ENCODE measurements at places on chromosomes 2 and 18.

GRCh38 chr2:27306573-27307286, 1.5 kb downstream of the UCN start:
- DNase-seq = peak; percentile 47

- DNase-seq = peak; percentile 9
Measured at GRCh38 chr2:119809339-119810048, 49.8 kb downstream of the PTPN4 start.

DNA sequence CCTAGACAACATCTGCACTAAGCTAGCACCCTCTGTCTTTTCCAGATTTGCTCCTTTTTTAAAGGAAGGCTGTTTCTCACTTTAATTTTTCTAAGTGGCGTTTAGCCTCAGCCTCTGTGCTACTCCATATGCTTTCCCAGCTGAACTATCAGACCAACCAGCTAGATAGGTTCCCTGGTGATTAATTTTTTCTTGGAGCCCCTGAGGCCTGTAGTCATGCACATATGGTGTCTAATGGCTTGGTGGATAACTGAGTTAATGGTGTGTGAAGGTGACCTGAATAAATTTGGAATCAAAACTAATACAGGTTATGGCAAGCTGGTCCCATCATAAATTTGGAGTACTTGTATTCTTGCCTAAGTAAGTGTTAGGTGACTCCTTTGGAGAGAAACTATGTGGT, 135.5 kb downstream of the MGAT5 start:
- peak; percentile 83 for DNase-seq

DNA sequence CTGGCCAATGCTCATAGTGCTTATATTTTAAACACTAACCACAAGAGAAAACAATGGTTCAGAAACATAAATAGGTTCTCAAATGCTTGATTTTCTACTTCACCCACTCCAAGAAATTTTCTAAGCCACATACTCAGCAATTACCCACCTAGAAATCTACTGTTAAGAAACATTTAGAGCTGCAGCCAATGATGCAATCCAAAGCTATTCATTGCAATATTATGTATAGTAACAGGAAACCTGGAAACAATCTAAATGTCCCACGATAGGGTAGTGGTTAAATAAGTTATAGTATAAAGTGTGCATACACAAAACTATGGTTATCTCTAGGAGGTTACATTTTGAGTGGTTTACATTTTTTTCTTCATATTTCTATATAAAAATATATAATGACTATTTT, 5.7 kb downstream of the FAM237A start:
- no peak for DNase-seq

GRCh38 chr2:240132651-240132980, 3.5 kb downstream of the COPS9 start:
- DNase-seq = no peak

GRCh38 chr2:40321016-40321623, 130.8 kb downstream of the SLC8A1 start:
- no peak for DNase-seq

GRCh38 chr2:48170281-48170680, 264.0 kb upstream of the FBXO11 start:
- no peak for DNase-seq

Data from NCI-H69 (cell line).